Esophagus squamous epithelium (tissue), 5 donors: ENCODE measurements at places on chromosomes 13 and 19.

DNA sequence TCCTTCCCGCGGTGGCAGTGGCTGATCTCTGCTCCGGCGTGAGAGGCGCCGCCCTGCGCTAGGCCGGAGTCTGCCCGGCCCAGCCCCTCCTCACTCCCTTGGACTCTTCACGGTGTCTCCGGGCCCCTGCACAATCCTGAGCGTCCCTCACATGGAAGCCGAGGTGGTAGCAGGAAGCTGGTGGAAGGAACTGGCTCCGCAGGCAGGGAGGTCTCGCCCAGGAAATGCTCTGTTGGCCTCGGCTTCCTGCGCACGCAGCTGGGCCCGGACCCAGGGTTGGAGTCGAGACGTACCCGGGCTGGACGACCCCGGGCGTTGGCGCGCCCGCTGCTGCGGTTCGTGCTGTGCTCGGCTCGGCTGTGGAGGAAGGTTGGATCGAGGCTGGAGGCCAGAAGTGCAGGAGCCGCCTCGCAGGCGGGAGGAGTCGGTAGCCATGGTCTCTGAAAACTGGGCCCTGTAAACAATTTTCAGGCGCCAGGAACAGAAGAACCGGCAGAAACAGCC, 46.3 kb downstream of the ZNF724 start:
- no peak for DNase-seq

- no peak for DNase-seq
Measured at GRCh38 chr13:108985166-108985565, 355.8 kb downstream of the MYO16 start.

GRCh38 chr19:2850256-2850925, 9.1 kb downstream of the ZNF555 start:
- DNase-seq: no peak

GRCh38 chr19:41915021-41915775, 13.1 kb downstream of the ERFL start:
- DNase-seq: no peak

GRCh38 chr19:10133596-10133995, 13.9 kb upstream of the EIF3G start:
- no peak for DNase-seq

- no peak for DNase-seq
Measured at GRCh38 chr13:51105046-51105445, 6.0 kb downstream of the C13orf42 start.
